ENCODE measurements at places on chromosomes 3 and 15.

GRCh38 chr3:110133971-110134370 is 796.6 kb upstream of the DPPA4 start:
- no peak for DNase-seq

- DNase-seq: no peak
These were observed 36.6 kb downstream of the IFT122 start for GRCh38 chr3:129476586-129476985.

- no peak for DNase-seq
These were observed 7.5 kb upstream of the CHMP2B start for GRCh38 chr3:87219611-87220010.

GRCh38 chr15:33720952-33721351 is 247.3 kb upstream of the CHRM5 start:
- no peak for DNase-seq

DNA sequence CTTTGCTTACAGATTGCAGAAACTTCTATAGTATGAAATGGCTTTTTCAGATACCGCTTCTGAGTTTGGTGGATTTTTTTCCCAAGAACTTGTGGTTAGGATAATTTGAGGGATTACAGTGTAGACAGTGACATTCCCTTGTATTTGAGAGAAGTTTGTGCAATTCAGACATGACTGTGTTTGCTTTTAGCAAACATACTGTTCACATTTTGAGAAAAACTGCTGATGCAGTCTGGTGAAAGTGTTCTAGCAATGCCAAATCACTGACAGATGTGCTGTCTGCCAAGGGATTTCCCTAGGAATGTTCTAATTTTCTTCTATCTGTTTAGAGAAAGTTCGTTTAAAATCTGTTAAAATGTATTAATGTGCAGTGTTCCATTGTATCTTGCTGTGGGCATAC is 652.6 kb downstream of the FHIT start:
- no peak for DNase-seq

DNA sequence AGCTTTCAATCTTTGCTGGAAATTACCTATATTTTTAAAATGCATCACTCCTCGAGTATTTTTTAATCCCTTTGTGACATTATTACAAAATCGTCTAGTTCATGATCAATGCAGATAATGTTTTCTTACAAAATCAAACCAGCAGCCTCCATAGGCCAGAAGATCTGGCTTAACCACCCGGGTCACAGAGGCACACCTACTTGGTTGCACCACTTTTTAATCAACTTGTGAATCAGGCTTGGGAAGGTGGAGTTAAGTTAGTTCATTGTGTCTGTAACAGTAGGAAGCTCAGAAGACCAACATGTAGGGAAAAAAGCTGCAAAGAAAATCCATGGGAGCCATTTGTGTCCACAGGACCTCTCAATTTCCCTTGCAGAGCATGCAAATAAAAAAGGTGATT is 148.0 kb downstream of the TP63 start:
- no peak for DNase-seq

DNA sequence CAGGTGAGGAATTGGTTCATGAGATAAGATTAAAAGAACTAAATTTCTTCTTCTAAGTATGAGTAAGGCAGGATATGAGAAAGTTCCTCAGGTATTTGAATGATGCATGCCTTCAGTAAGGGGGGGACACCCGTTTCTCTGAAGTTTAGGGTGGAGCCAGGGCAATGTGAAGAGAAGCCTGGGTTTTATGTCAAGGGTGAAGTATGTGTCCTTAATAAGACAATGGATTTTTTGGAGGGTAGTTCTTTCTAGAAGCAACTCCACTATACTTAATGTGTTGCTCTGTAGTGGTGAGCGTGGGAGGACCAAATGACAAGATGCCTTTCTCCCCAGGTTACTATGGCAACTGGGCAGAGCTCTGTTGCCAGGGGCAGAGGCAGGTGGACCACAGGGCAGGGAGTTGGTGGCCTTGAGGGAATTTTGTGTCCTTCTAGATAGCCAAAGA is 44.0 kb downstream of the PHLDB2 start:
- DNase-seq: no peak

DNA sequence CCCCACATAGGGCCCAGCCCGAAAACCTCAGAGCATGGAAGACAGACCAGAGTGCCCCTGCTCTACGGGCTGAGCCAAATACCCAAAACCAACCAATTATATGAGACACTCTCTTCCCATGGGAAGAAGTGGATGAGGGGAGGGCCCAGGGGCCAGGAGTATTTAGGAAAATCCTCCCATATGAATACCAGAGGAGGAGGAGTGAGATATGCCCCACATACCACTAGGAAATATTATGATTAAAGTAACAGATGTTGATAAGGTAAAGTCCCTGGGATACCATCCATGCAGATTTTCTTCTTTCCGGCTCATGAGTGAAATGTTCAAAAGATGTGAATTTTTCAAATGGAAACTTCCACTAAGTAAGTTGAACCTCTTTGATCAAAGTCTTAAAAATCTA is 50.4 kb downstream of the MESD start:
- no peak for DNase-seq

Data from SK-N-MC (cell line).